Ecto neural progenitor cell (in vitro differentiated cells): ENCODE measurements at places on chromosomes 13 and 19.

GRCh38 chr19:32231020-32231419 is 114.4 kb upstream of the ZNF507 start:
- DNase-seq = no peak

GRCh38 chr13:52169839-52170238 is 10.4 kb upstream of the NEK3 start:
- DNase-seq = no peak

DNA sequence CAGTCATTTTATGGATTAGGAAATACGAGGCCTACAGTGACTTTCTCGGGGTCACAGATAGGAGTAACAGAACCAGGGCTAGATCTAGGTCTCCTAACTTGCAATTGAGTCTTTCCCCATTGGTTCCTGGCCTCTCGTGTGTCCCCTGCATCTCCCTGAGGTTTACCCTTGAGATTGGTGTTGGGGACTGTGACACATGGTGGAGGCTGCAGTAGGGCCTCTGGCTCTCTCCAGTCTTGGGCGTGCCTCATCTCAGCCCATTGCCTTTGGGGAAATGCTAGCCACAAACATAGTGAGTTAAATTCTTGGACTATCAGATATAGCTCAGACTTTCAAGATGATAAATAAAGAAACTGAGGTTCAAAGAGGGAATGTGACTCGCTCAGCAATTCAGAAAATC is 212.1 kb downstream of the KCNRG start:
- no peak for DNase-seq

GRCh38 chr13:29947839-29948238 is 97.4 kb upstream of the UBL3 start:
- no peak for DNase-seq

GRCh38 chr13:25469169-25469525 is 97.4 kb downstream of the ATP8A2 start:
- no peak for DNase-seq

GRCh38 chr13:112889351-112890290 is 79.4 kb upstream of the MCF2L start:
- no peak for DNase-seq

DNA sequence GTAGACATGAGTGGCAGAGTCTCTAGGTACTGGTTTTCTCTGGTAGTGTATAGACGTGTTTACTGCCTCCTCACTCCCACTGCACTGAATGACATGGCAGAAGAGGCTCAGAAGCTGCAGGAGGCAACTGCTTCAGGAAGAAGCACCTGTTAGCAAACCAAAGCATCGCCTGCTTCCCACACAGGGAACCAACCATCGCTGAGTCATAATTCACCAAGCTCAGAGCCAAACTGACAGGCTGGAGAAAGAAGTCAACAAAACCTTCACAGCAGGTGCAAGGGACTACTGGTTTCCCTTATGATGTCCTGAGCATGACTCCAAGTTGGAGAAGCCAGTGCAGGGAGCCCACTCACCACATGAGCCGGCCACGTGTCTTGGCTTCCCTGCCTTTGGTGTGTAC is 69.8 kb downstream of the KCTD12 start:
- no peak for DNase-seq

DNA sequence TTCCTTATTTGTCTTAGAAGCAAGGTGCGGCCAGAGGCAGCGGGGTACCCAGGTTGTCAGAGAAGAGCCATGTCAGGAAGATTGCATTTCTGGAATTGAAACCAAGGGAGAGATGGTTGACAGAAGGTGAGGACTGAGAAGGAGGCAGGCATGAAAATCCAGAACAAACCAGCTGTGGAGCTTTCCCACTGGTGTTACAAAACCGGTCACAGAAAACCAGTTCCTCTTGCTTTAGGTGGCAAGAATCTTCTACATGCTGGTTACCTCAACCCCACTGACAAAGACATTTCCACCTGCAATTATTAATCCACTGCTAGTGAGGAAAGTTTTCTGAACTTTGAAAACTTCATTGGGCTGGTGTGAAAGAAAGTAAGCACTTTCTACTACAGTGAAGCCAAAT is 64.0 kb upstream of the MED4 start:
- no peak for DNase-seq

DNA sequence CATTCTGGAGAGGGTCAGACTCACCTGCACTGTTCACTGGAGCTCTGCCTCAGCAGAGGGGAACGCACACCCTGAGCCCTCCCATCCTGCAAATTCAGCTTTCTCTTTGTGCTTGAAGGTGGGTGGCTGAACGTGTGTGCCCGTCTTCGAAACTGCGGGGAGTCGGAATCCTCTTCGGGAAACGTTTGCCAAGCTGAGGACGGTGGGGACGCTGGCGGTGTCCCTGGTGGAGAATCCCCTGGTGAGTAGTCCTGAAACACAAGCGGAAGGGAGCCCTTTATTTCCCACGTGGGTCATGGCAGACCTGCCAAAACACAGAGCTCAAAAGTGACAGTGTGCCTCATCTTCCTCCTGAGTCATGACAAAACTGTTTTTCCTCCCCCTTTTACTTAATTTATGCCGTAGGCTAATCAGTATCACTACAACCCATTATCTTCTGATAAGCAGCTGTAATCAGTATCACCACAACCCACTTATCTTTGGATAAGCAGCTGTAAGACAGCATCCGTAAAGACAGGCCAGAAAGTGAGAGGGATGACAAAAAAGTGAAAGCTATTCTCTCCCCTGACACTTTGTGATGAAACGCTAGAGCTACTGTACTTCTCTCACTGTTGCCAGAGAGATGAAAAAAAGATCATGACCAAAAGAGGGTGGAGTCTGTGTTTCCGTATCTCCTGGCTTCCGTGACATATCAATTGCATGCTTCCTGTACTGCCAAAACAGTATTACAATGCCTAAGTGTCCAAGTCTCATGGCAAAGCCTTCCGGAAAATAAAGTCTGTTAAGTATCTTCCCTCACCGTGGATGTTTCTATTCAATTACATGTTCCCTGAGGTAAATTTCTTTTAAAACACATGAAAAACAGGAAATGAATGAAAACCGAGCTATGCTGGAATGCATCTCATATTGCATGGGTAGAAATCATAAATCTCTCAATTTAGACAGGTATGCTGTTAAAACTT is 155.5 kb downstream of the TBC1D4 start:
- DNase-seq = no peak

- DNase-seq = no peak
Measured at GRCh38 chr13:30572859-30573275, 44.9 kb upstream of the USPL1 start.

DNA sequence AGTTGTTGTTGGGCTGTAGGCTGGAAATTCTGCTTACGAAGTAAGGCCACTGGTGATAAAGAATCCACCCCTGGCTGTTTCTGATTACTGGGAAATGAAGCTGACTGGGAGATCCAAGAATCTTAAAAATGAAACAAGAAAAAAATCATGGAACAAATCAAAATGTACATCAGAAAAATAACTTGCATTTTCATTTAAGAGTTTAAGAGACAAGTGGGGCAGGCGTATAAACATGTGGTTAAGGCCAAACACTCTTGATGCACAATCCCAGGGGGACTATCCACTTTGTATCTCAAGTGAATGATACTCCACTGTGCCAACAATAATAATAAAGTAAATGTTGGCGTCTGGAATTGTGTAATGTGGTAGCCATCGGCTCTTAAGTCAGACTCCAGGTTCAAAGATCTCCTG is 24.6 kb downstream of the ZMYM5 start:
- no peak for DNase-seq

DNA sequence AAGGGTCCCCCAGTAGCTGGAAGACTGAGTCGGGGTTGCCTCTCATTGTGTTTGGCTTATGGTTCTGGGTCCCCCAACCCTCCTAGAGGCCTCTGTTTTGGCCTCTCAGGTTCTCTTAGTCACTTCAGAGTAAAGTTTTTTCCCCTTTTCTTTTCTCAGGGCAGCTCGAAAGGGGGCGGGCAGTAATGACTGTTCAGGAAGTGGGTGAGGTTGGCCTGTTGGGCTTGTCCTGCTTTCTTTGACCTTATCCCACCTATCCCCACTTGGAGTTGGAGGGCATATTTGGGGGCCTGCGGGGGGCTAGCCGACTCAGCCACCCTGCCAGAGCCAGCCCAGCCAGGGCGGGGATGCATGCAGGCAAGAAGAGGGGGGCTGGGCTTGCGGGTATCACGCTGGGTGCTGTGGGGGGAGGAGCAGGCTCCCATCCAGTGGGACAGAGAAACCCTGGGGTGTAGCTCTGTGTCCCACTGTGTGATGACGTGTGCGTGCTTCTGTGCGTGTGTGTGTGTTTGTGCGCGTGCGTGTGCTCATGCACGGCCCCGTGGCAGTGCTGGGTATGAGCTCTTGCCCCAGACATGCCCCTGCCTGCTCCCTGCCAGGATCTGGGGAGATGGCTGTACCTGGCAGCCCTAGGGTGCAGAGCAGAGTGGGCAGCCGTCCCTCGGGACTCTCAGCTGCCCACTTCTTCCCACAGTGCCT is 1.4 kb downstream of the CIC start:
- DNase-seq = no peak

- no peak for DNase-seq
Measured at GRCh38 chr13:41995946-41996345, 35.0 kb upstream of the VWA8 start.

GRCh38 chr13:38686577-38687245 is at the start of gene FREM2:
TSS of gene FREM2 (plus strand) at chr13:38687077. CDS start at chr13:38687345, 268 bp downstream.
- DNase-seq = peak; percentile 93

GRCh38 chr19:49512970-49513745 is 697 bp downstream of the FCGRT start:
- peak; percentile 76 for DNase-seq

- no peak for DNase-seq
Measured at GRCh38 chr19:43351998-43352746, 1.3 kb upstream of the CD177 start.

DNA sequence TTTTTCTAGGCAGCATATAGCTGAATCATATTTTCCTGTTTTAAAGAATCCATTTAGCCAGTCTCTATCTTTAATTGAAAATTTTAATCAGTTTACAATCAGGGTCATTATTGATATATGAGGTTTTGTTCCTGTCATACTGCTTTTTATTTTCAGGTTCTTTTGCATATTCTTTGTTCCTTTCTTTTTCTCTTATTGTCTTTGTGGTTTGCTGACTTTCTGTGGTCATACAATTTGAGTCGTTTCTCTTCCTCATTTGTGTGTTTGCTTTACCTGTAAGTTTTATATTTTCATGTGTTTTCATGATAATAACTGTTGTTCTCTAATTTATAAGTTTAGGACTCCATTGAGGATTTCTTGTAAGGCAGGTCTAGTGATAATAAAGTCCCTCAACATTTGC is 812.6 kb downstream of the DACH1 start:
- DNase-seq = no peak

- DNase-seq = no peak
Measured at GRCh38 chr13:41937388-41937787, 23.5 kb downstream of the VWA8 start.

DNA sequence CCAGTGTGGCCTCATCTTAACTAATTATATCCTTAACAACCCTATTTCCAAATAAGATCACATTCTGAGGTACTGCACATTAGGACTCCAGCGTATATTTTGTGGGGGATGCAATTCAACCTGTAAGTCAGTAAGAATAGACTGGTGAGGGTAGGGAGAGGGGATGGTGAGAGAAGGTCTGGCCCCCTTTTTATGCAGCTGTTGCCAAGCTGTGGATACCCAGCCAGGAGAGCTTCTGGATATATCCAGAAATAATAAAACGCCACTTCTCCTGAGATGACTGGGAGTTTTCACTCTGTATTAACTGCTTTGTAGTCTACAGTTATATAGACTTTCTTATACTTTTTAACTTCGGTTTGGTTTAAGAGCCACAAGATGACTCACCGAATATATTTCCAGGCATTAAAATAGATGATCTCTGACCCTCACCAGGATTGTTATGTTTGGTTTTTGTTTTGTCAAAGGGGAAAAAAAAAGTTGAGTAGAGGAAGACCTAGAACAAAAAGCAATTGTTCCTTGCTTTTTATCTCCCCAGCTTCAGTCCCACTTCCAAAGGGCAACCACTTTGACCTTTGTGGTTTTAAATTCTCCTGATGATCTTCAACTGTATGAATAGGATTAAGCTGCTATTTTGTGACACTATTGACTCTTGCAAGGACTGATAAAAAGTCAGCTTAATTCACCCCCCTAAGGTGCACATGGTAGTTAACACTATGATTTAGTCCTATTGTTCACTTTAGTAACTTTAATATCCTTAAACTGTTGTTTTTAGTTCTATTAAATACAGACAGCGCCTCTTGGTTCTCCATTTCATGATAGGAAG is 3.1 kb upstream of the NEK3 start:
- no peak for DNase-seq

DNA sequence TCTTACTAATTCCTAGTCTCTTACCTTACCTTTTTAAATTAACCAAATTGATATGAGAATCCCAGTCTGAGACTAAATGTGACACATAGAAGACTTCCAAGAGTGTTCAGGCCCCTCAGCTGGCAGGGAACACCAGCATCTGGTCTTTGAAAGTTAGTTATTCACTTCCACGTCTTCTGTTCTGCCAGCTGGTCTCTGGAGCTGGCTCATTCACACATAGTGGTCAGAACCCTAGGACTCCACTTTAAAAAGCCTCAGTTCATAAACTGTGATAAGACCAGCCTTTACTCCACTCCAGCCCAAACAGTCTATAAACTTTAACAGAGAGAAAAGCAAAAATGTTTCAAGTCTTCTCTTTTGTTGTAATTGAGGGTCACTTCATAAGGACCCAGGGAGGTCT is 263.0 kb downstream of the DCT start:
- no peak for DNase-seq
